ENCODE measurements at places on chromosomes 12 and 14.
A peak's percentile ranks its signal among the peaks of the same experiment; 100 is the strongest.

DNA sequence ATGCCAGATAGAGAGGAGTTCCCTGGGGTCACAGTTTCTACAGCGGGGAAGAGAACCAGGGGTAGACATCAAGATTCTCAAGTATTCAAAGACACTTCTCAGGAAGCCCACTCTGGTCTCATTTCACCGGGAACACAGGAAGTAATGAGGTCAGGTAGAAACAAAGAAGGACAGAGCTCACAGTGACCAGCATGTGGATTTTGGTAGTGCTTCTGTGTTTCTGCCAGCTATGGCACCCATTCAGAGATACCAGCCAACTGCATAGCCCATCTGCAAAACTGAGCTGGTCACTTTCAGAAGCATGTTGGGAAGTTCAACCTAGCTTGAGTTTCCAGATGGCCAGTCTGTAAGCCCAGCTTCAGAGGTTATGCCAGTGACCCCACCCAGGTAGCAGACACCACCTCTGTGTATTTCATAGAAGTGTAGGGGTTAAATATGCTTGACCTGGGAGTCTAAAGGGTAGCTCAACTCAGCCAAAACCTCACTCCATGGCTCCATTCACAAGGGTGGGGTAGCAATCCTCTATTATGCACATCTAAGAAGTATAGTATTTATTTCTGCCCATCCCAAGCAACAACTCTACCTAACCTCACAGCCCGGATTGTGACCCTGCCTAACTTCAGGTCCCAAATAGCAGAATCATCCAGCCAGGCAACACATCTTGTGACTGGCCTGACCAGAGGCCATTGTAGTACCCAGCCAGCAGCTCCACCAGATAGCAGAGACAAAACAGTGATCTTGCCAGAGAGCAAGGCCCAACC, 33.9 kb downstream of the A2M start:
- DNase-seq: no peak

- DNase-seq: no peak
Observed at GRCh38 chr14:24399999-24400718, 1.4 kb downstream of the NYNRIN start.

DNA sequence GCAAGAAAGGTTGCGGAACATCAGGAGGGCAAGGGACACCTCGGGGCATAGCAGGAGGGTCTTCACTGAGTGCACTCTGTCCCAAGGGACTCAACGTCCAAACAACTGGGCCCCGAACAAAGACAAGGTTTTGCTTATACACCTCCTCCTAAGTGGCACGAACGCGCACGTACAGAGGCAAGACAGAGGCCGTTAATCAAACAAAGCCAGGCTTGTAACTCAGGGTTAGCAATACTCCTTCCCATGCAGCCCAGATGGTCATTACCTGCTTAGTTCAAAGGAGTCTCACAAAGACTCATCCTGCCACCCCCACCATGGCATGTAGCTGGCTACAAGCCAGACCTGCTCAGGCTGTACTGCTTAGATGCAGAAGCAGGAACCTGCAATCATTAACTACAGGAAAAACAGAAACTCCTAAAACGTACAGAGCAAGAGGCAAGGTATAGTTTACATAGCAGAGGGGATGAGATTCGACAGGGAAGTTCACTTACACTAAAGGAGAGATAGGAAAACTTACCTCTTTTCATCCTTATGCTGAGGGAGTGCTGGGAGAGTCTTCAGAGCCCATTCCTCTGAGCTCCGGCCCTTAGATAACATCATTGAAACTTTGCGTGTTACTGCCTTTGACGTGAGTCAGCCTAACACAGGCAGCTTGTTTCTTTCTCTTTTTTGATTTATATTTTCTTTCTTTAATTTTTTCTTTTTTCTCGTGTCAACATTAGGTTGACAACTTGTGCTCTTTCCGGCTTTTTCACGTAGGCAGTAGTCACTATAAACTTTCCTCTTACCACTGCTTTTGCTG, 1319.1 kb downstream of the TMEM121 start:
- DNase-seq: peak; percentile 44

GRCh38 chr12:55718015-55718414, 2.2 kb downstream of the BLOC1S1 start:
- DNase-seq: no peak

- no peak for DNase-seq
Observed at GRCh38 chr12:11757095-11757494, 107.6 kb downstream of the ETV6 start.

GRCh38 chr12:29208060-29208459, 59.0 kb downstream of the FAR2 start:
- no peak for DNase-seq

- no peak for DNase-seq
Observed at GRCh38 chr14:88078525-88078924, 73.6 kb downstream of the GPR65 start.

DNA sequence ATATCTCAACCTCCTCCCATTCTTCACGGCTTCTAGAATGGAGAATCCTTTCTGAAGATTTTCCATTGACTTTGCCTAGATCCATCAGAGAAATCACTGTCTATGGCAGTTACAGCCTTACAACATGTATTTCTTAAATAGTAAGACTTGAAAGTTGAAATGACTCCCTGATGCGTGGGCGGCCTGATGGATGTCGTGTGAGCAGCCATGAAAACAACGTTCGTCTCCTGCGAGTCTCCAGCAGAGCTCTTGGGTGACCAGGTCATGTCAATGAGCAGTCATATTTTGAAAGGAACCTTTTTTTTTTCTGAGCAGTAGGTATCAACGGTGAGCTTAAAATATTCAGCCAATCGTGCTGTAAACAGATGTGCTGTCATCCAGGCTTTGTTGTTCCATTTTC, 139.9 kb upstream of the C14orf180 start:
- DNase-seq: no peak

- no peak for DNase-seq
Observed at GRCh38 chr12:108811411-108812180, 45.8 kb downstream of the SSH1 start.

GRCh38 chr12:92065639-92066038, 80.0 kb downstream of the BTG1 start:
- DNase-seq: no peak

DNA sequence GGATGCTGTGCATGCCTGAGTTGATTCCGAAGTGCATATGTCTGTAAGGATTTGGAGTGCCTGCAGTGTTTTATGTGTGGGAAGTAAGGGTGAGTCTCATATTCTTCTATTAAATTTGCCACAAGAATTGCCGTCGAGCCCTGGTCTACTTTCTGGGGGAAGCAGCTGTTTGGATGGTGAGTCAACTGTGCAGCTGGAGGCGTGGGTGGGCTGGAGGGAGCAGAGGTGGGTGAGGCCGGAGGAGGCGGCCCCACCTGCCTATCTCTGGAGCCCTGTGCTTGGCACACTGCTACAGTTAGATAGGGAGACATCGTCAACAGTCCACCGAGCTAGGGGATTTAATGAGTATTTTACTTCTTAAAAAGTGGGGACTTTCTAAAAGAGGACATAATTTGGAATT, 9.7 kb downstream of the GLRX5 start:
- no peak for DNase-seq

- DNase-seq: no peak
Observed at GRCh38 chr14:63460680-63461369, 82.4 kb downstream of the PPP2R5E start.

GRCh38 chr12:122099280-122099749, 20.8 kb downstream of the MLXIP start:
- no peak for DNase-seq

GRCh38 chr14:61677479-61677878, 17.8 kb upstream of the HIF1A start:
- no peak for DNase-seq

- no peak for DNase-seq
Observed at GRCh38 chr14:51877810-51878209, 17.4 kb downstream of the GNG2 start.

DNA sequence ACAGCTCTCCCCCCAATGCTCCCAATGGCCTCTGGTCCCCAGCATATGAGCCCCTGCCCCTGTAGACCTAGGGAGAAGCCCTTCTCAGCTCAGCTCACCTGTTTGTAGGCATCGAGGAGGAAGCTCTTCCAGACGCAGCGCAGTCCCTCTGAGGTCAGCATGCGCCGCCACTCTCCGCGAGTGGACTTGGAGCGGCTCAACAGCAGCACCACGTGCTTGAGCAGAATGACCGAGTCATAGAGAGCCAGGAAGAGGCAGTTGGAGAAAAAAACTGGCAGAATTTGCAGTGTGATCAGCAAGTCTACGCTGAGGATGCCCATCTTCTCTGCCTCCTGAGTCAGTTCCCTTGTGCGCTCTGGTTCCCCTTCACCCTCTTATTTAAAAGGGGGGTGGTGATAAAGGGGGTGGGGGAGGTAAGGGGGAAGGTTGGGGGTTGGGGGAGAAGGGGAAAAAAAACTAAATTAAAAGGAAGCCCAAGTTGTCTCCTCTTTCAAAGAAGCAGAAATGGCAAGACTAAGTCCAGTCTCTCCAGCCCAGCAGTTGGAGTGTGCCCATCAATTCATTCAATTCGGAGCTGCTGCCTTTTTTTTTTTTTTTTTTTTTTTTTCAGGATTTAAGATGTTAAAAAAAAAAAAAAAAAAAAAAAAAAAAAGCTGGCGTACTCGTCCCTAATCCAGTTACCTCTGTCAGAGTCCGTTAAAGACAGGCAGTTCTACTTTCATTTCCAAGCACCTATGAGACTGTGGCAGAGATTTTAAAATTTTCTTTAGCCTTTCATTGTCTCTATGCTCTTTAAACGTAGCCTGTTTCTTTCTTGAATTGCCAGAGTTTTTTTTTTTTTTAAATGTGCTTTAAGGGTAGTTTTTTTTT, at the start of gene DIO2:
TSS of gene DIO2 (minus strand) at position 352 of the 870 bp plus-strand sequence. CDS start at position 320, 32 bp downstream.
- DNase-seq: no peak

DNA sequence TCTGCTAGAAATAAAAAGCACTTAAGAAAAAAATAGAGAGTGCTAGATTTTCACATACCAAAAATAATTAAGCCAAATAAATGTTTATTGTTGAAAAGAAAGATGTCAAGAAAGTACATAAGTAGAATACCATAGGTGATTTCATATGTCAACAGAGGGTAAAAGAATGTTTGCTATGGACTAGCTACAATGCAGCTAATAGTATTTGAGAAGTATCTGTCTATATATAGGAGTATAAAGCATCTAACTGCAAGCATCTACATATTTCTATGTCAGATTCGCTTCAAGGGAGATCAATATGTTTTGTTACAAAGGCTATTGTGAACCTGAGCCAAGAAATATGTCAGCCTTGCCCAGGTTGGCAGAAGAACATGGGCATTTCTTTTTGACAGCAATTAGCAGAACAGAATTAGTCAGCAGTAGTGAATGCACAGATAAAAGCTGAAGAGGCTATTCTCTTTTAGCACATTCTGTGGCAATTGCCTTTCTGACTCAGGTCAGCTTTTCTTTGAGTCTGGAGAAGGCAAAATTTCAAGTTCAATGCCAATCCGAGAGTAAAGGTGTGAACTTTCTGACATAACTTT, 140.1 kb downstream of the ALG10B start:
- DNase-seq: no peak

- no peak for DNase-seq
Observed at GRCh38 chr12:54725233-54725843, 77.2 kb upstream of the DCD start.

DNA sequence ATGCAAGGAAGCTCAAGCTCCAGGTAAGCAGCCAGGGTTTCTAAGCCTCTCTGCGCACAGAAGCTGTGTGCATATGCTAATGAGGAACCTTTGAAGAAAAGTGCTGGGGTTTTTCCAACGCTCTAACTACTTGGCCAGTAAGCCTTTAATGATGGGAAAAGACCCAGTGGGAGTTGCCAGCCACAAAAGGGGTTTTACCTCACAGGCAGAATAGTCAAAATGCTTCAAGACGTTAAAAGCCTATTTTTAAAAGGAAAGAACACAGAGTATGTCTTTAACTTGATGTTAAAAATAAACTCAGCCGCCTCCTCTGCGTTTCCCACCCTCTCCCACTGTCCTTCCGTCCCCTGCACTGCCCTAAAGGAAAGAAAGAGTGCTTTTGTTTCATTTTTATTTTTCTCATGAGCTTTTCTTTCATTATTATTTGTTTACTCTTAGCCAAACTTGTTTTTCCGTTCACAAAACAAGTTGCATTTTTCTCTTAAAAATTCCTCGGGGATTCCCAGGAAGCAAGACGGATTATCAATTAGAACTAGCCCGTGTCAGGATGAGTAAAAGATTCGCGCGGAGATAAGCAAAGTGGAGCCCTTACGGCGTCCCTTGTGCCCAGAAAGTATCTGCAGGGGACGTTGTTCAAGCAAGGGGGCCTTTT, 209.8 kb upstream of the NUDT4 start:
- DNase-seq: peak; percentile 40

DNA sequence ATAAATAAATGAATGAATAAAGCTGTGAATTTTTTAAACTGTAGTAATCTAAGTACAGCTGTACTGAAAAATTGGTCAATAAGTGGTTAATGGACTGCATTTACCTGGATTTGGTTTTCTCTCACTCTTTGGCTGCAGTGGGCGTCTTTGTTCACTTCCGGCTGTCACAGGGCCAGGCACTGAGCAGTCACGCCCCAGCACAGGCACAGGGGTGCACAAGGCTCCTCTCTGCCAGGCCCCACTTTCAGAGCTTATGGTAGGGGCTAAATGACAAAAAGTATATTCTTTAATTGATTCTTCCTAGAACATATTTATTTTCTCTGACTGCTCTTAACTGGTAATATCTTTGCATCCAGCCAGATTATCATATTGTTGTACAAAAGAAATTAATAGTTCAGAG, 70.6 kb upstream of the DYNC1H1 start:
- DNase-seq: no peak

GRCh38 chr12:30525171-30525570, 170.5 kb downstream of the IPO8 start:
- DNase-seq: no peak

DNA sequence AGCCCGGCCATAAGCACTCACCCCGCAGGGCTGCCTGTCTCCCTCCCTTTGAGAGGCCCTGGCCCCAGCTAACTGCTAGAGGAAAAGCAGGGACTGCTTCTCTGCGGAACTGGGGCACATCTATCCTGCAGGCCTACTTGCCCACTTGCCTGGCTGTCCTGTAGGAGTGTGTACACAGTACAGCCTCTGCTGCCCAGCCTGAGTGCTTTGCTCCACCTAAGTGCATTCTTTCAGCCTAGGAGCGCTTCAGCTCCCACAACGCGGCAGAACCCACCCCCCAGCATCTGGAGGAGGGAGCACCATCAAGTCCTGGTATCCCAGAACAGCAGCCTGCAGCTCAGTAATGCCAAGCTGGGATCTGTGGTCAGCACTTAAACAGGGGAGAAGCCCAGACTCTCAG, 79.9 kb upstream of the CD163 start:
- DNase-seq: no peak

GRCh38 chr12:122851820-122852219, 16.6 kb downstream of the HIP1R start:
- no peak for DNase-seq

DNA sequence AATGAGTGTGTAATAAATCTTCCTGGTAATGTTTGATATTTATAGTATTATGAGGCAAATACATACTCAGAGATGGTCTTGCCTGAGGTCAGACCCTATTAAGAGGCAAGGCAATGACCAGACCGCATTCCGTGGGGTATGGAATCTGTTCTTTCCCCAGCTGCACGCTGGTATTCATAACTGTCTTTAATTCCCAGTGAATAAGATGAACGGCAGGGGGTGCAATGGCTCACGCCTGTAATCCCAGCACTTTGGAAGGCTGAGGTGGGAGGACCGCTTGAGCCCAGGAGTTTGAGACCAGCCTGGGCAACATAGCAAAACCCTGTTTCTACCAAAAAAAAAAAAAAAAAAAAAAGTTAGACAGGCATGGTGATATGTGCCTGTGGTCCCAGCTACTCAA, 44.6 kb downstream of the ERO1A start:
- no peak for DNase-seq

- DNase-seq: no peak
Observed at GRCh38 chr12:128852026-128852698, 1.1 kb upstream of the GLT1D1 start.

- DNase-seq: no peak
Observed at GRCh38 chr14:103385929-103386712, 906 bp downstream of the MARK3 start.

- no peak for DNase-seq
Observed at GRCh38 chr14:61502459-61503093, 181.2 kb downstream of the PRKCH start.
